ENCODE measurements at places on chromosomes 16 and 17.

- DNase-seq = no peak
Measured at GRCh38 chr17:67647482-67647881, 70.3 kb upstream of the NOL11 start.

DNA sequence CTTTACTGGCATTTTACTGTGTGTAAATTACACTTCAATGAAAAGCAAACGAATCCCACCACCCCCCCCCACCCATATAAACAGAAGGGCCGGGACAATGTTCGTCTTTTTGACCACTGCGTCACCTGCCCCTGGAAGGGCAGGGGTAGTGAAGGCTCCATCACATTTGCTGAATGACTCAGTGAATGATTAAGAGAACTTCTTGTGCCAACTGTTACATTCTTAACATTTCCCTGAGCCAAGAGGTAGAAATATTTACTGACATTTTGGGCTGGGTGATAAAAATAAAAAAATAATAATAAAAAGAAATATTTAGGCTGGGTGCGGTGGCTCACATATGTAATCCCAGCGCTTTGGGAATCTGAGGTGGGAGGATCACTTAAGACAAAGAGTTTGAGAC is 24.1 kb downstream of the C16orf96 start:
- DNase-seq = no peak

DNA sequence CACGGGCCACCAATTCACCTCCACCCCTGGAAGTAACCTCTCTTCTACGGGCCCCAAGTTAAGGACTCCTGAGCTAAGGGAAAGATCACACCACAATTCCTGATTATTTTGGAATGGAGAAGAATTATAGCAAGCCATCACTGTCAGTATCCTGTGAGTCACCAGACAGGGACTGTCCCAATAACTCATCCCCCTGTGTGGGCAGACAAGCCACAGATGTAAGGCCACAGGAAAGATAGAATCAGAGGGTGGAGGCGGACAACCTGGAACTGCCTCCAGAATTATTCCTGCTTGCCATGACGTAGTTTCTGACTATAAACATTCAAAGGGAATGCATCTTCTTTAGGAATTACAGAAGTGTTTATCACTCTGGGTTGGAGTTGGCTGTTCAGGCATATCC is 5.8 kb upstream of the MYO1D start:
- no peak for DNase-seq

GRCh38 chr16:57039148-57039812 is 49.9 kb downstream of the NLRC5 start:
- no peak for DNase-seq

All from stimulated activated CD4-positive, alpha-beta T cell treated with anti-CD3 and anti-CD28 coated beads, Interleukin-4, amount 100 ng/mL, for 1 hour (primary cell).